Fibroblast of skin of back (primary cell): ENCODE measurements at places on chromosomes 1 and 21.

DNA sequence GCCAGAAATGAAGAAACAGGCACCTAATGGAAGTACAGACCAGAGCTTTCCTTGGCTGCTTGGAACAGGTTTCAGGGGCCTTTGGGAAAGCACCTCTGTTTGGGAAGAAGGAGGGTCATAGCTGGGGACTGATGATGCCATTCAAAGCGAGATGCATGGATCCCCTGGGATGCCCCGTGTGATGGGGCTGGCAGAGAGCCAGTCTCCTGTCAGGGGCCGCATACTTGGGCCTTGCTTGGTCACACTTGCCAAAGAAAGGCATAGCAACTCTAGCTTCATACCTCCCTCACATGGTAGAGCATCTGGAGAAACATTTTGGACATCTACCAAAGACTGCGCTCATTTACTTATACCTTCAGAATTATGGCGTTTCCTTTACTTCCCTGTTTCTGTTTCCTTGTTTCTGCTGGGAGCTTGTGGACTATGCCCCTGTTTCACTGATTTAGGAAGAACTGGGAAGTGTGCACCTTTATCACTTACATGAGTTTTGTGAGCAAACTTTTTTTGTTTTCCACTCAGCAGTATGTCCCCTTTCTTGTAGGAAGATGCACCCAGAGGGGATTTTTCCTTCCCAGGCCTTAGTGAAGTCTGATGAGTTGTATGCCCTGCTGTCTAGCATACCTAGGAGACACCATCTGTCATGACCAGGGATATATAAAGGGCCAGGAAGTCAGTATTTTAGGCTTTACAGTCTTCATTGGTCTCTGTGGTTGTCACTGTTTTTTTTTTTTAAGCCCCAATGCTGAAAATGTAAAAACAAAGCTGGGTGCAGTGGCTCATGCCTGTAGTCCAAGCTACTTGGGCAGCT is 19.8 kb upstream of the ST3GAL3 start:
- DNase-seq, result no peak

DNA sequence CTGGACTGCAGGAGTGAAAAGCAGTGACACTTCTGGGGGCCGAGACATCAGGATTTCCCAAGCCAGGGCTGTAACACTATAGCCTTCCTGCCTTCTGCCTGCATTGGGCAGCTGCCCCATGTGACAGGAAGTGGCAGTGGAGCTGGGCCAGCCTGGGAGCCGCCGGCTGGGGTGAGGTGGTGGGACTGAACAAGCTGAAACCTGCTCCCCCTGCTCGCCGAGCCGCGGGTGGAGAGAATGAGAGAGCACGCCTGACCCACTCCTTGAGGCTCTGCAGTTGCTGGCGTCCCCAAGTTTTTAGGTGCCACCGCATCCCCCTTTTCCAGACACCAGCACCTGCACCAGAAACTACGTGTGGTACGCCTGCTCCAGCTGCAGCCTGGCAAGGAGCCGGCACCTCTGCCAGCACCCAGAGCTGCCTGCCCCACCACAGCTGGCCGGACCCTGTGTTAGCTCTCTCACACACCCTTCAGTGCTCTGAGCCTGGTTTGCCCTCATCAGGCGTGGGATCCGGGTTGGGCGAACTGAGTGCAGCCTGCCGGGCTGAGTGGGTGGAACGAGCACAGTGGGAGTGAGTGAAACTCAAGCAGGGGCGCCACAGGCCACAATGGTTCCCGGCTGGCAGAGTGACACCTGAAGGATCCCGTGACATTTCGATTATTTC is 119.4 kb downstream of the AKT3 start:
- DNase-seq, result no peak

DNA sequence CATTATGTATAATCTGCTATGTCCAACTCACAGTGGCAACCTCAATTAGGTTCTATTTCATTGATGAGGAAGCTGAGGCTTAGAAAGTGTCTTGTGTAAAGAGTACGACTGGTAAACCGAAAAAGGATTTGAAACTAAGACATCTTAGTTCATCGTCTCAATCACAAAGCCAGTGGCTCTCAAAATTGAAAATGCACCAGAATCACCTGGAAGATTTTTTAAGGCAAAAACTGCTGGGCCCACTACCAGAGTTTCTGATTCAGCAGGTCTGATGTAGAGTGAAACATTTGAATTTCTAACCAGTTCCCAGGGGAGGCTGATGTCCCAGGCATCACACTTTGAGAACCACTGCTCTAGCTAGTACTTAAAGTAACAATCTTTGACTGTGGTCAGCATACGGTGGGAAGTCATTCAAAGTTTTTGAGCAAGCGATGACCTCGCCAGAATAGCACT is 5.2 kb upstream of the LRRC53 start:
- no peak for DNase-seq

DNA sequence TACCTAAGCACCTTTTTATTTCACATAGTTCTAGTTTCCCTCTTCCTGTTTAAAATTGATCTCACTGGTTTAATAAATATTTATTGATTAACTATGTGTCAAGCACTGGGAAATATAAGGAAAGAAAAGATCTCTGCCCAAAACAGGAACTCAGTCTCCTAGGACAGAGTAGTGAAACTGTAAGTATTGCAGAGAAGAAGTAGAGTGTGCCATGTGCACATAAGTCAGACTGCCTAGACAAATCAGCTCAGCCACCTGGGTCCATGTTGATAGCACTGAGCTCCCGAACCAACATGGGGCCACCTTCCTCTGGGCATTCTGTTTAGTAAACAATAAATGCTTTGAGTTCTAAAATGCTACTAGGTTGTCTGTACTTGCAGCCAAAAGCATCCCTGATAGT is 9.8 kb upstream of the SSX2IP start:
- no peak for DNase-seq

DNA sequence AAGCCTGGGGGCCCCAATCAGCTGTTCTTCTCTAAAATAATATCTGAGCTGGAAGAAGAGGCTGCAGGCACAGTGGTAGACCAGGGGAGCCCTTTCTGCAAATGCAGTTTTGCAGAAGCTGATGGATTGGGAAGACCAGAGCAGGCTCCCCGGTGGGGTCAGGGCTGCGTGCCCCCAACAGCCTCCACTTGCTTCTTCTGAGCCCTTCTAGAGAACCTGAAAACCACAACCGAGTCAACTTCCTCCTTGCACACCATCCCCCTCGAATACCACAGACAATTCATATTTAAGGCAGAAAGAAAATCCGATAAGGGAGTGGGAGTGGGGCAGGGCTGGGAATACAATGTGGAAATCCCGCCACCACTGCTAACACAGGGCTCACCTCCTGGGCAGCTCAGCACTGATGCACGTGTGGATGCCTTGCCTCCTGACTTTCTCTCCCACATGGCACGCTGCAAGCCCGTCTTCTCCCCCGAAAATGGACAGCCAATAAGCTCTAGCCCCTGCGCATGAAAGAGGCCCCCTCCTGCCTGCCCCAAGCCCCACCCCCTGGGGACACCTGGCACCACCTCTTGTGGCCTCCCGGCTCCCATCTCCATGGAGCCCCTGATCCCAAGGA is 25.4 kb upstream of the ALDH4A1 start:
- peak; percentile 61 for DNase-seq

DNA sequence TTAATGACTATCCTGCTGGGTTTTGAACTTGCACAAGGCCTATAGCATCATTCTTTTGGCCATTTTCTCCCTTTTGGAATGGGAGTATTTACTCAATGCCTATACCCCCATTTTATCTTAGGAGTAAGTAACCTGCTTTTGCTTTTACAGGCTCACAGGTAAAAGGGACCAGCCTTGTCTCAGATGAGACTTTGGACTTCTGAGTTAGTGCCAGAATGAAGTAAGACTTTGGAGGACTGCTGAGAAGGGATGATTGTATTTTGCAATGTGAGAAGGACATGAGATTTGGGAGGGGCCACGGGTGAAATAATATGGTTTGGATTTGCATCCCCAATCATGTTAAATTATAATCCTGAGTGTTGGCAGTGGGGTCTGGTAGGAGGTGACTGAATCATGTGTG is 212.7 kb downstream of the FAF1 start:
- DNase-seq, result no peak

GRCh38 chr21:27371975-27372331 is 405.1 kb upstream of the ADAMTS5 start:
- DNase-seq, result peak; percentile 43

DNA sequence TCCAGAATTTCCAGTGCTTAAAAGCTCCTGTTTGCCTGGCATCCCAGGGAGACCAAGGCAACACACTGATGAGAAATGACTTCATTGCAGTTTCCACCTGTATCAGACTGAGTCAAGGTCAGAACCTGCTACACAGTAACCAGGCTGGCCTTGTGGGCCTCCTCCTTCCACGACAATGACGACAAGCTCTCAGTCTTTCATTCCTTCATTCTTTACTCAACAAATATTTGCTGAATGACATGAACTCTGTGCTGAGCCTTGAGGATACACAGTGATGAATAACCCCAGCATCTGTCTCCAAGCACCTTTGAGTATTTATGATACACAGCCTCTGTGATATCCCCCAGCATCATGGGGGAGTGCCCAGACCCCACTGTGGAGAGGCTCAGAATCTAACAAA is 8.9 kb upstream of the LCE5A start:
- no peak for DNase-seq

DNA sequence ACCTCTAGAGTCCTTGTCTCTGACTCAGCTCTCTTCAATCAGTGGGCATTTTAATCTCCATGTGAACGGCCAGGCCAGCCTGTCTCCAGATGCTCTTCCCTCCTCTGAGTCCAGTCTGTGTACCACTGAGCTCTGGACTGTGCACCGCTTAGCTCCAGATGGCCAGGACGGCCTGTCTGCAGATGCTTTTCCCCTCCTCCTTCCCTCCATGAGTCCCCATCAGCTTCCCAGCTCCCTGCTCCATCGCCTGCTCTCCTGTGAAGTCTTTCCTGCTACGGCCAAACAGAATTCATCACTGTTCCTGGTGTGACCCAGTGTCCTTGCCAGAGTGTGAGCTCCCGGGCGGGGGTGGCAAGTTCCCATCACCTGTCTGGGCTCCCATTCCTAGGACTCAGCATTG is 42.0 kb downstream of the STUM start:
- no peak for DNase-seq

DNA sequence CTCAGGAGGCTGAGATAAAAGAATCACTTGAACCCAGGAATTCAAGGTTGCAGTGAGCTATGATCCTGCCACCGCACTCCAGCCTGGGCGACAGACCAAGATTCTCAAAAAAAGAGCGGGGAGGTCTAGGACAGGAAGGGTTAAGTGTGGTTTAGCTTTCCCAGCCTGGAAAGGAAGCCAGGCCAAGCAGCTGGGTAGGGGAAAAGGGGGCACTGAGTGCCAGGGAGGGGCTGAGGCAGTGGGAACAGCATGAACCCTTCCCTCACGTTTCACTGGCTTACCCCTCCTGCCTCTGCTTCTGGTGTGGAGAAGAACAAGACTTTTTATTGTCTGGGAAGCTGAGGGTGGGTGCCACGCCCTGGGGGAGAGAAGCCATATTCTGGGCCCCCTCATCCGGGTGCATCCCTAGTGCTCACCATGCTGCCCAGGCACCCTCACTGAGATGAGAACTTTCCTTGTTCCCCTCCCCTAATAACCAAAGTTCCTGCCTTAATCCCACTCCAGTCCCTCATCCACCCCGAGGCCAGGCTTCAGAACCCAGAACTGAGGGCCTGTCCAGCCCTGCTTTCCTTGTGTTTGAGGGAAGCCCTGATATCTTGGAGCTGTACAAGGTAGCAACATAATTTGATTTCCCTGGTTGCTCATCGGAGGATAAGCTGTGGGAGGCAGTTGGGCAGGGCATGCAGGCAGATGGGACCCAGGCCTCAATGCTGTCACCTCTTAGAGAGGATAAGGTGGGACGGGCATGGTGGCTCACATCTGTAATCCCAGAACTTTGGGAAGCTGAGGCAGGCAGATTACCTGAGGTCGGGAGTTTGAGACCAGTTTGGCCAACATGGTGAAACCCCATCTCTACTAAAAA is 2.0 kb upstream of the LMNA start:
- DNase-seq, result no peak

DNA sequence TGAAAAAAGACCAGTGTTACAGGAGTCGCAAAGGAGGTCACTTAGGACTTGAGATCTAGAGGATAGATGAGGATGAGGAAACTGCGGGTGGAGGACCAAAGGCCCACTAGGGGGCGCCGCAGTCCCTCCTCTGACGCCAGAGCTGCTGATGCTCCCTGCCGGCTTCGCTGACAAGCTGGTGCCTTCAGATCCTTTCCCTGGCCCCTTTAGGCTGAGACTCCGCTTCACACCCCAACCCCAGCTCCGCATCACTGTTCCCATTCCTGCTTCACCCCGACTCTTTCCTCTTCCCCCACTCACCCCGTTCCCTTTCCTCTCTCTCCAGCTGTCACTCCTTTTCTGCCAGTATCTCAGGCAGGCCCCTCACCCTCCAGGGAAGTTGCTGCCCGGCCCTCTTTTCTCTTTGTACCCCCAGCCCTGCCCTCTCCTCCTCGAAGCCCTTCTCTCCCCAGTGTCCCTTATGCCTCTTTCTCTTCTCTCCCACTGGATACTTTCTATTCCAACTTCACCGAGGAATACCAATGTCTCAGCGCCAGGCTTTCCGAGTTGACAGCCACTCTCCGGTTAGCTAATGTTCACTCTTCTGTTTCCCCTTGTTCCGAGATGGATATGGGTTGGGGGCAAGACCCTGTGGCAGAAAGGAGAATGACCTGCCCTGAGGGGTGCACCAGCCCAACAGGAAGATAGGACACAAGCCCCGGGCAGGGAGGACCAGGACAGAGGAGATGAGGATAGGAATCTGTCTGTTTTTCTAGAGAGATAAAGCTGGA is 4.5 kb downstream of the KCNJ9 start:
- DNase-seq, result peak; percentile 66

GRCh38 chr21:10272216-10272615 is 249.2 kb upstream of the TPTE start:
- DNase-seq, result peak; percentile 13

- DNase-seq, result no peak
Observed at GRCh38 chr1:101435831-101436511, 199.2 kb downstream of the S1PR1 start.

DNA sequence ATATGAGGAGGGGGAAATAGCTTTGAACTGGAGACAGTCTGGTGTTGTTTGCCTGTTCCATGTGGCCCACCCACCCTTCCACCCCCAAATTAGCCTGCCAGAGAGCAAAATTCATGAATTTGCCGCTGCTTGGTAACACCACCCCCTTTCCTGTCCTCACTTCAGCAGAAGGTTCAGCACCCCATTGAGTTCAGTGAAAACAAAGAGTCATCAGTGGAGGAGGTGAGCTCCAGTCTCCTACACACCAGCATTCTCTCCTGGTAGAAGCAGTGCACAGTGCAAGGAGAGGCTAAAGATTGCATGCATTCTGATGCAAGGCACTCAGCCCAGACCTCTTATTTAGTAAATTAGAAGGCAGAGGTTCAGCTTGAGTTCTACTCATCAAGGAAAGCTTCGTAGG is 99.7 kb upstream of the DYNLT5 start:
- DNase-seq, result no peak

DNA sequence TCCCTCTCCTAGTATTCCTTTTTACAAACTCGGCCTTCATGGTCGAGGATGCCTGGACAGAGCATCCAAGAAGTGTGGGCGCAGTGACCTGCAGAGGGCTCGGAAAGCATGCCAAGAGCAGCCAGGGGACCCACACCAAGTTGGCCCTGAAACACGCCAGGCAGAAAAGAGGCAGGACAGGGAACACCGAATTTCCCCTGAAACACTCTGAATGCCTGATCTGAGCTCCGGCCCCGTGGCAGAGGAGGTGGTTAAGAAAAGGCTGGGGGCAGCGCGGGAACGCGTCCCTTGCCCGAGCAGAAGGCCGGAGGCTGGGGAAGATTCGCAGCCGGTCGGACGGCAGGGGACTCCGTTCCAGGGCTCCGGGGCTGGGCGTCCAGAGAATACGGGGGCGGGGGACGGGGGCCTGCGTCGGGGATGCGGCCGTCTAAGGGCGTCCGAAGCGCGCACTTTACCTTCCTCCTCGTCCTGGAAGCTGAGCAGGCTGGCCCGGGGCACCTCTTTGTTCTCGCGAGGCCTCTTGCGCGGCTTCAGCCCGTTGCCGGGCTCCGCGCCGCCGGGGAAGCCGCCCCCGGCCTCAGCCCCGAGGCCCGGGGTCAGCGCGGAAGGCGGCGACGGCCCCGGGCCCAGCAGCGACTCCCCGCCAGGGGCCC is 558 bp downstream of the PAXBP1 start:
- peak; percentile 62 for DNase-seq
